Natural killer cell (primary cell): ENCODE measurements at places on chromosomes 12 and 14.

- DNase-seq = no peak
Measured at GRCh38 chr12:5433081-5433844, 1.4 kb downstream of the NTF3 start.

DNA sequence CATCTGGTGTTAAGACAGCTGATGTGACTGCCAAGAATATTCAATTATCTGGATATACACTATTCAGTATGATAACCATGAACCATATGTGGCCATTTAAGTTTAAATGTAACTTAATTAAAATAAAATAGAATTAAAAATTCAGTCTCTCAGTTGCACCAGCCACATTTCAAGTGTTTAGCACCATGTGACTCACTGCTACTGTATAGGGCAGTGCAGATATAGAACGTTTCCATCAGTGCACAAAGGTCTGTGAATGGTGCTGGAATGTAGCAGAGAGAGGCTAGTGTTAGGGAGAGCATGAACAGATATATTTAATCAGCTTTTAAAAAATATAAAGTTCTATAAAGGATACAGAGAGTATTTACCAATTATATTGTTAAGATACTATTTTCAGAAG is 28.7 kb downstream of the ARID4A start:
- DNase-seq = no peak

GRCh38 chr12:80580254-80580653 is 127.2 kb upstream of the MYF6 start:
- DNase-seq = no peak

- DNase-seq = no peak
Measured at GRCh38 chr14:77601846-77602619, 14.4 kb downstream of the SPTLC2 start.

DNA sequence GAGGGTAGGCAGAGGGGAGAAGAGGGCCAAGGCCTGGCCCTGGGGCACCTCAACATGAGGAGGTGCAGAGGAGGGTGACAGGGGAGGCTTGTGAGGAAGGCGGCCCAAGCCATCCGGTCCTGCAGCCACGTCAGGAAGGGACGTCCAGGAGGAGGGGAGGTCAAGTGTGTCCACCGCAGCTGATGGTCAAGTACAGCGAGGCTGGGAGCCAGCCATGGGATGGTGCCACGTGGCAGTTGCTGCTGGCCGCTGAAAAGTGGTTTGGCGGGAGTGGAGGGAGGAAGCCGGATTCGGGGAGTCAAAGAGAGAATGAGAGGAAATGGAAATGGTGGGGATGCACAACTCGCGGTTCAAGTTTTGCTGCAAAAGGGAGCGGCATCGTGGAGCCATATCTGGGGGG is 41.2 kb downstream of the PRIMA1 start:
- DNase-seq = no peak

- DNase-seq = no peak
Measured at GRCh38 chr12:123092866-123093265, 58.0 kb downstream of the PITPNM2 start.

DNA sequence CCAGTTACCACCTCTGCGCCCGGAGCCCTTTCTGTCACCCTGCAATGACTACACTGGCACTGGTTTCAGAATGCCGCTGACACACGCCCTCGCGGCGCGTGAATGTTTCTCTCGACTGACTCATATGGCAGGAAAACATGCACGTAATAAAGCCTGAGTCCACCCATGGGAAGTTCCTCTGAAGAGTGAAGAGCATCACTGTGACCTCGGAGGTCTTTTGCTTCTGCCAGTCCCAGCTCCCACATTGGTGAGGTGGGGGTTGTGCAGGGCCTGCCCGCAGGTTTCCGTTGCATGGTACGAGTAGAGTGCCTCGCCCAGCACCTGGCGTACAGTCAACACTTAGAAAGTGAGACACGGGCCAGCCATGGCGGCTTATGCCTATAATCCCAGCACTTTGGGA is 11.1 kb upstream of the SLC6A12 start:
- DNase-seq = no peak
